ENCODE measurements at places on chromosomes 1 and 21.
A peak's percentile ranks its signal among the peaks of the same experiment; 100 is the strongest.

GRCh38 chr1:182795563-182796228 is 6.1 kb downstream of the NPL start:
- no peaks in the 10 kb centered on the region for H3K36me3 ChIP-seq

DNA sequence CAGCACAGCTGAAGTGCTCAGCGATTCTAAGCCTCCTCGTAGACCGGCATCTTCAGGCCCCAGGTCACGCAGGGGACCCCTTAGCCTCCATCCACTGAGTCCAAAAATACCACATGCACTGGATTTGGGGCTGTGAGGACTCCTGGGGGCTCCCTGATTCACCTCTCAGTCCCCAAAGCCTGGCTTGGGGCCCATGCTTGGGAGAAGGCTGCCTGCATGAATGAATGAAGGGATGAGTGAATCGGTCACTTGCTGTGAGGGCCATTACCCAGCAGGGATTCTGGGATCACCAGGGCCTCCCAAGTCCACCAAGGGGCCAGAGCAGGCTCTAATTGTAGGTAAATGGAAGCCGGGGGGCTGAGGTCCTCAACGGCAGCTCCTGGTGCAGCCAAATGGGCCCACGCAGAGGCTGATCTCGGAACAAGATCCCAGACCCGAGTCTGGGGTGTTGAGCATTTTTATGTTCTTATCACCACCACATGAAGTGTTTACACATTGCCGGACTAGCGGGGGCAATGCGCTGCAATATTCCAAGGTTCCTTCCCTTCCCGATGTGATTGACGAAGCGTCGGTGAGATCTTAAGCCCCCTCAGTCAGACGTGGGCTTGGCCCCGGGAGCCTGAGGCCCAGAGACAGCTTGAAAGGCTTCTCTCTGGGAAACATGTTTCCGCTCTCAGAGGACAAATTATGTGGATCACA is 13.6 kb upstream of the ARHGEF16 start:
- H3K4me3 ChIP-seq, result no peak overlapping the region
- no peak overlapping the region for H3K27ac ChIP-seq
- no peaks in the 10 kb centered on the region for H3K4me1 ChIP-seq
- H3K27me3 ChIP-seq, result no peaks in the 10 kb centered on the region

- H3K27ac ChIP-seq, result peak overlapping the region; percentile 33
- no peaks in the 10 kb centered on the region for H3K36me3 ChIP-seq
- peaks cover 4% of the 10 kb centered on the region for H3K4me1 ChIP-seq
- H3K4me3 ChIP-seq, result no peak overlapping the region
- DNase-seq, result peak; percentile 63
- H3K27me3 ChIP-seq, result no peaks in the 10 kb centered on the region
Observed at GRCh38 chr1:70504176-70504820, 93.2 kb downstream of the CTH start.

- H3K4me3 ChIP-seq, result no peak overlapping the region
- no peak for DNase-seq
- H3K27me3 ChIP-seq, result no peaks in the 10 kb centered on the region
- no peaks in the 10 kb centered on the region for H3K36me3 ChIP-seq
- no peaks in the 10 kb centered on the region for H3K4me1 ChIP-seq
Observed at GRCh38 chr21:23963454-23963853, 1643.8 kb downstream of the MRPL39 start.

DNA sequence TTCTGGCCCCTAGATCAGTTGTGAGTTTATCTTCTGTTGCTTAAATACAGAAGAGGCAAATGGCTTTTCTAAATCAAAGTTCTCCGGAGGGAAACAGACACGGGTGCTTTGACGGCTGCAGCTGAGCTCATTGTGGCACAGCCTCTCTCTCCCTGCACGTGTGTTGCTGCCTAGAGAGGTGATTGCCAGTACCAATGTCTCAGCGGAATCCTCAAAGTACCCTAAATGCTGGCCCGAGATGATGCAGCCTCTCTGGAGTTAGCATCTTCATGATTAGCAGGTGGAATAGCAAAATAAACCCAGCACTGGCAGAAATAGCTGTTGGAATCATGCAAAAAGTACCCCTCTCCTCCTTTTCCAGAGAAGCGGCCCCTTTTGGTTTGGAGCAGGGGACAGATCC is 192.2 kb downstream of the PRDM2 start:
- peaks cover 19% of the 10 kb centered on the region for H3K4me1 ChIP-seq
- no peak overlapping the region for H3K27ac ChIP-seq
- H3K4me3 ChIP-seq, result peak overlapping the region; percentile 77
- H3K27me3 ChIP-seq, result peaks cover 48% of the 10 kb centered on the region
- no peaks in the 10 kb centered on the region for H3K36me3 ChIP-seq
